ENCODE measurements at places on chromosomes 7 and 10.

DNA sequence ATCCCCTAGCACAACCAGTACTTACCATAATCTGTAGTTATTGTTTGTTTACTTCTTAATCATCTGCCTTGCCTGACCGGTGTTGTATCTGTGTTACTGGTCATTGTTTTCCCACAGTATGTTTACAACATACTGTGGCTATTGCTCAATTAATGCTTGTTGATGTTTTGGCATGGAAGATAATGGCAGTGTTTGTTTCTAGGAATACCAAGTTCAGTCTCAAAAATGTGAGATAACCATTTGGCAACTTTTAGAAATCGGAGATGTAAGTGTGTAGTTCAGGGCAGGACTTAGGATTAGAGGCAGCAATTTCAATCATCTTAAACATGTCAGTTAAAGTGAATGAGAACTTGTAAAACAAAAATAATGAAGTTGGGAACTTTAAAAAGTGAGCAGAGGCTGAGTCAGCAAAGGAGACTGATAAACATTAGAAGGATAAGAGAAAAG, 8.2 kb downstream of the MINDY3 start:
- no peak for DNase-seq

DNA sequence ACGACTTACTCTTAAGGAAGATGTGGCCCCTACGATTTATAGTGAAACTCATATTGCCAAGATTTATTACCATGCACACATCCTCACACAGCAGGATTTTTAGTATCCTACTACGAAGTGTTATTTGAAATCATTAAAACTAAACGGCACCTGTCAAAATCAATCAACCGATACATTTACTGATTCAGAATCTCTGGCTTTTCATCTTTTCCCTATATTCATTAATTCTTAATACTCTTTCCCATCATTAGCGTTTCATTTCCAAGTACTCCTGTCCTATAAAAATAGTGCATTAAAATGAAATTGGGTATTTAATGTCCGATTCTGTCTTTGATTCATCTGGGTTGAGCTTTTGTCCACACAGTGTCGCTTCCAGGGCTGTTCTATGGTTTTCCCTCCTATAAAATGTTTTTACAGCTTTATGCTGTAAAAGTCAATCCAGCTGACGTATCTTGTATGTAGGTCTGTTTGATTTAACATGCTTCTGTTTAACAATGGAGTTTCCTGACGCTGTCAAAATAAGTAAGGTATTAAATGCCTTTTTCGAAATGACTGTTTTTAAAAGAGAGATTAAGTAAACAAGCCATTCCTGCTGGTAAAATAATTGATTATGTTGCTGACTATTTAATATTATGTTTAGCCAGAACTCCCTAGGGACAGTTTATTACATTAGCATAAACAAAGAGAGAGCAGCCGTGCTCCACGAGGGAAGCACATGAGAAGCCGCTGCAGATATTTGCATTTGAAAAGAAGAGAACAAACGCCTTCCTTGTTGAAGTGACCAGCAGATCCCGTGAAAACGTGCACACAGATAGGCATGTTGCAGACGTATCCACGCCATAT, 22.3 kb upstream of the SFMBT2 start:
- no peak for DNase-seq

GRCh38 chr10:88110355-88110754, 246.9 kb downstream of the PTEN start:
- no peak for DNase-seq

GRCh38 chr10:63480237-63480636, 14.5 kb upstream of the JMJD1C start:
- no peak for DNase-seq

GRCh38 chr7:149690688-149691446, 82.5 kb downstream of the ZNF467 start:
- no peak for DNase-seq

DNA sequence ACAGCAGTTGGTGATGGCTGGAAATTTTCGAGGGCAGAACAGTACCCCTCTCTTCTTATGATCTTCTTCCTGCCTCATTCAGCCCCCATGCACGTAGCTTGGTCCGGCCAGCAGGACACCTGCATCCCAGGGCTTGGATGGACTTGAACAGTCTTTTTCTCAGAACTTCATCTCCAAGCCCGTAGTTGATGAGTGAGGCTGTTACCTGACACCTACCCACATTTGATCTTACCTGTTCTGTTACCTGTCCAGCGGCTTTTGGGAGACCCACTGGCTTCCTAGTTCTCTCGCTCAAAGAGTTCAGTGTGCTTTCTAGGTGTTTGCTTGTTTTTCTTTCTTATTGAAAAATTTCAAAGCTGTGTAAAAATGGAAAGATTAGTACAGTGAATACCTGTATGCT, 212.2 kb downstream of the CUX1 start:
- no peak for DNase-seq

DNA sequence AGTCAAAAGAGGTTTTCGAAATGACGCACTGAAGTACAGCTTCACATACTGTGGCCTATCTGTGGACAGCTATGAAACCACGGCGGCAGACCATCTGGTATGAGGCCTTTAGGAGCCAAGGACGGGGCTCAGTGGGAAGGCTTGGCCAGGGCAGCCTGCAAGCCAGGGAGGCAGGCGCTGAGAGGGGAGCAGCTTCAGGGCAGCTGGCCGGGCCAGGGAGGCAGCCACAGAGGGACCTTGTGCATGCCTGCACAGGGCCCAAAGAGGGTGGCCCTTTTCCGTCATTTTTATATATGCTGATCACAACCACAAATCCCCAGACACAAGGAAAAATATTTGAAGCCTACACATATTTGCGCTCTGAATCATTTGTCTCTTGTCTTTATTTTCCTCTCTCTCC, 13.5 kb downstream of the CALD1 start:
- DNase-seq, result no peak

- no peak for DNase-seq
Observed at GRCh38 chr10:76973091-76974016, 664.3 kb downstream of the KCNMA1 start.

- no peak for DNase-seq
Observed at GRCh38 chr7:143229054-143229790, 7.4 kb downstream of the TAS2R40 start.

- DNase-seq, result no peak
Observed at GRCh38 chr7:34354899-34355298, 303.1 kb upstream of the NPSR1 start.

GRCh38 chr7:154438571-154439367, 386.6 kb downstream of the DPP6 start:
- no peak for DNase-seq

DNA sequence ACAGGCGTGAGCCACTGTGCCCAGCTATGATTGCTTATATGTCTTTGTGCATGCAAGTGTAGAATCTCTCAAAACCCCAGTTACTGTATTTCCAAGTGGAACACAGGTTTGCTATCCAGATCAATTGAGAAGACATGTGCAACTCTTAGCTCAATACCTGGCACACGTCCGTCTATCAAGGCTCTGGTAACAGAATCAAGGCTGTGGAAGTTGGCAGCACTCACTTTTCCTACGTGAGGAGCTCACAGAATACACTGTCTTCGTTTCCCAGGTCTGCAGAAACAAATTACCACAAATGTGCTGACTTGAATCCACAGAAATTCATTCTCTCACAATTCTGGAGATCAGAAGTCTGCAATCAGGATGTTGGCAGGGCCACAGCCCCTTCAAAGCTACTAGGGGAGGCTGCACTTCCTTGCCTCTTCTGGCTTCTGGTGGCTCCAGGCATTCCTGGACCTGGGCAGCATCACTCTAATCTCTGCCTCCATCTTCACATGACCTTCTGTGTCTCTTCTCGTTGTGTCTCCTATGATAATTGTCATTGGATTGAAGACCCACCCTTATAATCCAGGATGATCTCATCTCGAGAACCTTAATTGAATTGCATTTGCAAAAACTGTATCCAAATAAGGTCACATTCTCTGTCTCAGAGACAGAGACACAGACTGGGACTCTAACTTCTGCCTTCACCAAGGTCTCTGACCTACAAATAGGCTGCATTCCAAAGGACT, 84.8 kb upstream of the C7orf33 start:
- no peak for DNase-seq

GRCh38 chr7:14596421-14596820, 306.1 kb downstream of the DGKB start:
- DNase-seq, result no peak

GRCh38 chr7:74371381-74372341, 82.0 kb upstream of the GTF2IRD1 start:
- DNase-seq, result no peak

GRCh38 chr10:91350651-91351081, 59.5 kb upstream of the HECTD2 start:
- DNase-seq, result no peak

DNA sequence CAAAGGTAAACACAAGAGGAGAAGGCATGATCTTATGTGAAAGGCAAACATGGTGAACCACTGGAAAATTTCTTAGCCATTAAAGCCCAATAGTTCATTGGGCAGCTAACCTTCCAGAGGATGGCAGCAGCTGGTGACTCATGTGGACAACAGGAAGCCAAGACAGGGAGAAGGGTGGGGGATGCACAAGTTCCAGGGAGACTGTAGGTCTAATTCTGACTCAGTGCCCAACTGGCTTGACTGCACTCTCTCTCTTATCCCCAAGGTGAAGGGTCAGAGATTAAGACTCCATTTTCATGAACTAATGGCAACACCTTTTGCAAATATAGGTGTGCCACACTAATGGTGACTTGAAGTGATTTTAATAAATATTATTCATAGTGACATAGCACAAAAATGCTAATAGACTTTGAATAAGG, 47.9 kb upstream of the SLC35B4 start:
- DNase-seq, result no peak

DNA sequence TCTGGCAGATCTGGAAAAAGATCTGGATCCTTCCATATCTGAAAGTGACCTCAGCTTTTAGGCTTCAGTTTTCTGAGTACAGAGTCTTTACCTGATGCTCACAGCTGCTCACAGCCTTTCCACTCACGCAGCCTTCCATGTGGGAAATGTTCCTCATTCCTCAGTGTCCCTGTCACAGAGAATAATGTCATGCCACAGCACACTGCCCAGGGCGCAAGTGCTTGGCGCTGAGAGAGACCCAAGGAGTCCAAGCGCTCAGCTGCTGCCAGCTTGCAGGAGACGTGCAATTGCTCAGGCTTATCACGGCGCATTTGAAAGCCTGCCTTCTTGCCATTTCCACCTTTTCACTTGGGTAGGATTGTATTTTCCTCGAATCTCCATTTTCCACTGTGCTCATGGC, 271.9 kb upstream of the MKI67 start:
- no peak for DNase-seq

- DNase-seq, result no peak
Observed at GRCh38 chr7:64874562-64875250, 28.4 kb upstream of the ZNF273 start.

- DNase-seq, result no peak
Observed at GRCh38 chr7:5850944-5851343, 29.7 kb upstream of the OCM start.

DNA sequence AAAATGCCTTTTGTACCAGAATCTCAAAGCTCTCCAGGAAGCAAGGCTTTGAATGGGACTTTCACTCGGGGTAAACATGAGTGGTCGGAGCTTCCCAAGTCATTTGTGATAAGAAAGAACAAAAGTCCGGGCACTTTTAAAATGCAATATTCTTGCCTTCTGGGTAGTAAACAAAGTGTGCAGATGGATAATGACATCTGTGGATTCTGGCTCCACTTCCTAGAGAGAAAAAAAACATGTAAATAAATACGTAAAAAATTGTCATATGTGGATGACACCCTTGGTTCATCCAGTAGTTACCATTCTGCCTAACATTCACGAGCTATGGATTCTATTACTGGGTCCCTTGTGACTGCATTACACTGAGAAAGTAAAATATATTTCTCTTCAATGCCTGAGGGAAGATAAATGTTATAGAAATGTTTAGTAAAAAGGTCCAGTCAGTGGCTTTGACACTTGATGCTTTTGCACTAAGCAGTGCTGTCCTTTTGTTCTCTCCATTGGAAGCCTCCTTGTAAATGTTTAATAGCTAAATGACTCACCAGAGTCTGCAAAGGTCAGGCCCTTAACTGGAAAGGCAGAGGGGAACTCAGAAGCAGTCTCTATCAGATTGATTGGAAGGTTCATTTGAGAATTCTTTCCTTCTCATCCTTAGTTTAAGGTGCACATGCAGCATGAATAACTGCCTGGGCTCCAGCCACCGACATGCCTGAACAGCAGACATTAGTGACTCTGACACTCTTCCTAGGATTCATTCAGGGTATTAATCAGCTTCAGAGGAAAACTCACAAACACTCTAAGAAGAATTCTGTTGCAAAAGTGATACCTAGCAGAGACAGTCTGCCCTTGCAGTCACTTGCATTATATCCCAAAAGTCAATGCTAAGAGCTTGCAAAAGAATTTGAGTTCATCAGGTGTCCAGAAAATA, 11.7 kb upstream of the EDRF1 start:
- DNase-seq, result no peak

DNA sequence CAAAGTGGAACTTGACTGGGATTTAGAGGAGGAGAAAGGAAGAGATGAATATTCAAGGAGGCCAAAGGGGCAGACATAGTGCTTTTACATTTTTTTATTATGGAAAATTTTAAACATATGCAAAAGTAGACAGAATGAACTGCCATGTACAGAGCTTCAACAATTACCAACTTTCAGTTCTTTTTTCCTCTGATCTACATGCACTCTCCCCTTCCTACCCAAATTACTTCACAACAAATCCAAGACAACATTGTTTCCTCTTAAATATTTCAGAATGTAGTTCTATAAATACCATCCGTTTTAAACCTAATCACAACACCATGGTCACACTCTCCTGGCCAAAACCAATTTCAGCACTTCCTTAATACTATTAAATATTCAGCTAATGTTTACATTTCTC, 83.5 kb upstream of the FZD1 start:
- no peak for DNase-seq

GRCh38 chr7:117485118-117485620, 5.3 kb downstream of the CFTR start:
- DNase-seq, result no peak

- peak; percentile 53 for DNase-seq
Observed at GRCh38 chr7:7569081-7569527, 2.4 kb downstream of the MIOS start.

- DNase-seq, result no peak
Observed at GRCh38 chr10:24723386-24723787, 300 bp downstream of the ARHGAP21 start.

DNA sequence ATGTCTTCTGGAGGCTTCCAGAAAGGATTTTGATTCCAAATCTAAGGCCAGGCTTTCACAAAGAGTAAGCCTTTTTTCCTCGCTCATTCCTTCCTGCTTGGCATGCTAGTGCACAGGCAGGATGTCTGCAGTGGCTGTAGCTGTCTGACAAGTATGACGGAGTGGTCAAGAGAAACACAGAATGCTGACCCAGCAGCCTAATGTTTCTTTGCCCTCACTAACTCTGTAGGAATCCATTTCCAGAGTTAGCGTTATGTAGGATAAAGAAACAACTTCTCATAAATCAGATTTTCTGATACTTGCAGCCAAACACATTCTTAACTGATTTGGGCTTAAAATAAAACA, 190.8 kb upstream of the AGK start:
- no peak for DNase-seq

GRCh38 chr10:91556691-91557566, 75.9 kb downstream of the PPP1R3C start:
- DNase-seq, result no peak
